Cerebellar nuclear complex (tissue), 1 donor: ENCODE measurements at places on chromosomes 3 and 15.

- no peak for DNase-seq
Measured at GRCh38 chr3:195259154-195259474, 11.8 kb downstream of the XXYLT1 start.

- no peak for DNase-seq
Measured at GRCh38 chr3:33122991-33123390, 9.2 kb downstream of the CRTAP start.

- DNase-seq, result no peak
Measured at GRCh38 chr3:129260606-129261005, 11.2 kb downstream of the COPG1 start.

GRCh38 chr3:78875851-78876250, 891.9 kb downstream of the ROBO1 start:
- no peak for DNase-seq

DNA sequence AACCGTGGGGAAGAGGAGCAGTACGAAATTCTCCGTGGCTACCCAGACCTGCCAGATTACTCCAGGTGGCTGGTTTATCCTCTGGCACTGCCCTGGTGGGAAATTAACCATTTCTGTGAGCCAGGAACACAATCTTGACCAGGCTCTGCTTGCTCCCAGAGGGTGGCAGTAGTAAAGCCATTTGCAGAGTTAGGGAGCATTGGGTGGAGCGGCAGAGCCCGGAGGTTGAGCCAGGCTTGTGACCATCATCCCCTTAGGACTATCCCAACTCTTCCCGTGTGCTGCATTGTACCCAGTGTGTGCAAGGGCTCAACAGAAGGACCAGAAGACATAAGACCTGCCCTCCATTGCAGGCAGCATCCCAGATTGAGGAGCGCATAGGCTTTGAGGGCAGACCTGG, 5.3 kb downstream of the KNG1 start:
- no peak for DNase-seq

- no peak for DNase-seq
Measured at GRCh38 chr15:59933607-59934006, 70.5 kb upstream of the FOXB1 start.

DNA sequence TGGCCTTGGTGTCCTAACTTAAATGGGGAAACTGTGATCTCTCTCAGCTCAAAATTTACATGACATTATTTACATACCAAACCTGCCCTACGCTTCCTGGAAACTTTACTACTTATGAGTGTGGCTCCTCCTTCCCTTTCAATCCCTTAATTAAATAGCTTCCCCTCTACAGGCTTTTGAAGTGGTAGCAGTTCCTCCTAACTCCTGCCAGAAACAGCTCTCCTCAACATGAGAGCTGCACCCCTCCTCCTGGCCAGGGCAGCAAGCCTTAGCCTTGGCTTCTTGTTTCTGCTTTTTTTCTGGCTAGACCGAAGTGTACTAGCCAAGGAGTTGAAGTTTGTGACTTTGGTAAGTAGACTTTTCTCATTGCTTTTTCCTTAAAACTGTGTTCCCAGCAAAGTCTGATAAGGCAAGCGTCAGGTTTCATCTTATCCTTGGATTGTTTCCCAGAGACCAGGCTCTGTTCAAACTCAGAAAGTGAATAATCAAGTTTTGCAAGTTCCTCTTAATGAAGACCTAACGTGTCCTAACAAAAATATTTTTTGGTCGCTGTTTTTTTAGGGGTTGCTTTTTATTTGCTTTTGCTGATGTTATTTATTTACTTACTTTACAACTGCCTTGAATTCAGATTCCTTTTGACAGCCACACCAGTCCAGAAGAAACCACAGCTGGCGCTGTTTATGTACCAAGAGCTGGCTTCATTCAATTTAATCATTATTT, at the start of gene ACP3:
Gene ACP3 (plus strand): TSS at position 179 of the 720 bp plus-strand sequence. CDS start 50 bp downstream, at position 229.
- DNase-seq, result no peak

GRCh38 chr15:70181626-70182255, 84.0 kb upstream of the TLE3 start:
- DNase-seq, result no peak
